ENCODE measurements at places on chromosomes 4 and X.

DNA sequence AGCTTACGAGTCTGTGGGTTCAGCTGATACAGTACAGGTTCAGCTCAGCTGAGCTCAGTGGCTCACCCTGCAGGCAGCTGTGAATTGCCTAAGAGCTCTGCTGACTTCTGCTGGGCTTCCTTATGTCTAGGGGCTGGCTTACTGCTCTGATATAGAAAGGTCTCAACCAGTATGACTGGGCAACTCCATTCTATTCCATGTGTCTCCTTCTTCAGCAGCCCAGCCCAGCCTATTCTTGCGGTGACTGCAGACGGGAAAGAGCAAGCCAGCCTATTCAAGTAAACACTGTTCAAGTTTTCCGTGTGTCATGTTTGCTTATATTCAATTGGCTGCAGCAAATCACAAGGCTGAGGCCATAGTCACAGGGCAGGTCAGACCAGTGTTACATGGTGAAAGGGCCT lies 615.4 kb upstream of the ZFP42 start:
- H3K27ac ChIP-seq = no peak overlapping the region
- no peak overlapping the region for H3K4me3 ChIP-seq
- no peaks in the 10 kb centered on the region for H3K36me3 ChIP-seq
- H3K4me1 ChIP-seq = no peaks in the 10 kb centered on the region
- no peak for DNase-seq
- no peaks in the 10 kb centered on the region for H3K27me3 ChIP-seq

GRCh38 chrX:45295259-45295986 lies 94.7 kb upstream of the DIPK2B start:
- no peak for DNase-seq
- H3K27ac ChIP-seq = no peak overlapping the region
- no peaks in the 10 kb centered on the region for H3K4me1 ChIP-seq
- H3K4me3 ChIP-seq = no peak overlapping the region

GRCh38 chrX:103831803-103832544 lies at the start of gene RAB9B:
Gene RAB9B, minus strand, starts transcription at chrX:103832257. Its CDS starts 6,473 bp downstream, at chrX:103825784.
- H3K27ac ChIP-seq = peak within 1 kb of the TSS; percentile 65
- H3K27me3 ChIP-seq = peaks cover 15% of the 10 kb centered on the region
- DNase-seq = peak; percentile 83
- H3K4me3 ChIP-seq = peak within 1 kb of the TSS; percentile 83
- peaks cover 4% of the 10 kb centered on the region for H3K4me1 ChIP-seq

DNA sequence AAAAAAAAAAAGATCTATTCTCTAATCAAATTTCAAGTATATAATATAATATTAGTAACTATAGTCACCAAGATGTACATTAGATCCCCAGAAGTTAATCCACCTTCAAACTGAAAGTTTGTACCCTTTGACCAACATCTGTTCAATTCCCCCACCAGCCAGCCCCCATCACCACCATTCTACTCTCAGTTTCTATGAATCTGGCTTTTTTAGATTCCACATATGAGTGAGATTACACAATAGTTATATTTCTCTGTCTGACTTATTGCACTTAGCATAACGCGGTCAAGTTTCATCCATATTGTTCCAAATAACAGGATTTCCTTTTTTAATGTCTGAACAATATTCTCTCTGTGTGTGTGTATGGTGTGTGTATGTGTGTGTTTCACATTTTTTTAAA lies 33.7 kb upstream of the VMA21 start:
- peaks cover 9% of the 10 kb centered on the region for H3K27me3 ChIP-seq
- no peak overlapping the region for H3K4me3 ChIP-seq
- no peak for DNase-seq

GRCh38 chr4:126533146-126533805 lies 1099.5 kb upstream of the INTU start:
- H3K4me1 ChIP-seq = no peaks in the 10 kb centered on the region
- H3K36me3 ChIP-seq = no peaks in the 10 kb centered on the region
- H3K27ac ChIP-seq = no peak overlapping the region
- no peaks in the 10 kb centered on the region for H3K27me3 ChIP-seq
- no peak for DNase-seq
- no peak overlapping the region for H3K4me3 ChIP-seq

GRCh38 chrX:55648434-55648833 lies 25.2 kb downstream of the FOXR2 start:
- DNase-seq = no peak
- H3K4me3 ChIP-seq = no peak overlapping the region
- no peaks in the 10 kb centered on the region for H3K36me3 ChIP-seq
- no peaks in the 10 kb centered on the region for H3K27me3 ChIP-seq
- H3K4me1 ChIP-seq = no peaks in the 10 kb centered on the region
- H3K27ac ChIP-seq = no peak overlapping the region

- no peak overlapping the region for H3K27ac ChIP-seq
- H3K4me1 ChIP-seq = peaks cover 5% of the 10 kb centered on the region
- H3K36me3 ChIP-seq = no peaks in the 10 kb centered on the region
Measured at GRCh38 chr4:174396599-174397110, 112.9 kb downstream of the CEP44 start.

GRCh38 chr4:54152846-54153600 lies 53.1 kb downstream of the GSX2 start:
- no peaks in the 10 kb centered on the region for H3K27me3 ChIP-seq
- H3K4me1 ChIP-seq = no peaks in the 10 kb centered on the region
- H3K36me3 ChIP-seq = peaks cover 1% of the 10 kb centered on the region

- no peak for DNase-seq
- H3K27ac ChIP-seq = no peak overlapping the region
- no peaks in the 10 kb centered on the region for H3K36me3 ChIP-seq
- peaks cover 3% of the 10 kb centered on the region for H3K4me1 ChIP-seq
- H3K4me3 ChIP-seq = no peak overlapping the region
Measured at GRCh38 chrX:107146670-107147069, 28.0 kb upstream of the RBM41 start.

- no peaks in the 10 kb centered on the region for H3K27me3 ChIP-seq
- H3K4me1 ChIP-seq = peaks cover 44% of the 10 kb centered on the region
- H3K36me3 ChIP-seq = peaks cover 26% of the 10 kb centered on the region
- no peak overlapping the region for H3K4me3 ChIP-seq
Measured at GRCh38 chr4:150982557-150983233, 32.4 kb downstream of the LRBA start.

GRCh38 chr4:65033899-65034298 lies 624.6 kb upstream of the TECRL start:
- no peak for DNase-seq
- no peak overlapping the region for H3K4me3 ChIP-seq
- no peak overlapping the region for H3K27ac ChIP-seq
- no peaks in the 10 kb centered on the region for H3K27me3 ChIP-seq

GRCh38 chrX:121457096-121457495 lies 409.7 kb downstream of the GLUD2 start:
- H3K27ac ChIP-seq = no peak overlapping the region
- no peaks in the 10 kb centered on the region for H3K36me3 ChIP-seq
- H3K27me3 ChIP-seq = no peaks in the 10 kb centered on the region
- H3K4me3 ChIP-seq = no peak overlapping the region

DNA sequence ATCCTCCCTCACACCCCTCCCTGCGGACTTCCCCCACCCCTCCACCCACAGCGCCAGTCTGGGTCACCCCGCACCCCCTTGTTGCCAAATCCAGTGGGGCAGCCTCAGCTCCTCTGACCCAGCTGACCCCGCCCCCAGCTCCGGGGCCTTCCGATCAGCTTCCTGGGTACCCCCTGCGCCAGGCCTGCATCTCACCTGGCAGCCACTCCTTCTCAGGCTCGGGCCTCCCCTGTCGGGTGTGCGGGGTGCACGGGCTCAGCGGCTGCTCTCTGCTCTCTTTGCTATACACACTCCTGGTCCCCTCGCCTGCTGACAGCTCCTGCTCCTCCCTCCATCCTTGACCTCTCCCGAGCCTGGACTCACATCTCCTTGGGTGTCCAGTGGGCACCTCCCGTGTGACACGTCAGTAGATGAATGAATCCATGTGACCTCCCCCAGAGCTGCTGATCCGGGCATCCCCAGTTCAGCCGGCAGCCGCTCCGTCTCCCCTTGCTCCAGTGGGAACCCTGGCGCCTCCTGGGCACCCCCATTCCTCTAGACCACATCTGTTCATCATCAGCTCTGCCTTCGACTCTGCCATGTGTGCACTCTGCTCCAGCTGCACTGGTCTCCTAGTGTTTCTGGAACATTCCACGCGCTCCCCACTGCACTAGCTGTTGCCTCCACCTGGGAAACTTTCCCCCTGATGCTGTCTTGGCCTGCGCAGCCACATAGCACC lies 9.9 kb downstream of the CFAP99 start:
- no peaks in the 10 kb centered on the region for H3K36me3 ChIP-seq
- no peak for DNase-seq
- H3K27me3 ChIP-seq = peaks cover 4% of the 10 kb centered on the region
- no peak overlapping the region for H3K27ac ChIP-seq

GRCh38 chrX:120294651-120295050 lies 16.6 kb downstream of the TMEM255A start:
- H3K27ac ChIP-seq = no peak overlapping the region
- H3K4me3 ChIP-seq = no peak overlapping the region
- H3K27me3 ChIP-seq = no peaks in the 10 kb centered on the region
- no peak for DNase-seq
- peaks cover 2% of the 10 kb centered on the region for H3K4me1 ChIP-seq

GRCh38 chr4:3677748-3678070 lies 88.5 kb upstream of the ADRA2C start:
- no peak overlapping the region for H3K4me3 ChIP-seq
- H3K27ac ChIP-seq = no peak overlapping the region
- no peaks in the 10 kb centered on the region for H3K36me3 ChIP-seq
- no peak for DNase-seq
- no peaks in the 10 kb centered on the region for H3K4me1 ChIP-seq

- peaks cover 19% of the 10 kb centered on the region for H3K27me3 ChIP-seq
- H3K4me1 ChIP-seq = peaks cover 21% of the 10 kb centered on the region
- peak overlapping the region; percentile 78 for H3K27ac ChIP-seq
- peaks cover 1% of the 10 kb centered on the region for H3K36me3 ChIP-seq
- DNase-seq = no peak
Measured at GRCh38 chr4:139266208-139266582, 13.8 kb downstream of the MGARP start.

Data from activated CD4-positive, alpha-beta T cell treated with anti-CD3 and anti-CD28 coated beads, Interleukin-2, amount 10 ng/mL, durations not matched to agents 24 days and 14 days (primary cell).